Activated effector memory CD4-positive, alpha-beta T cell treated with Interleukin-2 at 50 U/mL for 16 hours (primary cell): ENCODE measurements at places on chromosomes 6 and 20.

DNA sequence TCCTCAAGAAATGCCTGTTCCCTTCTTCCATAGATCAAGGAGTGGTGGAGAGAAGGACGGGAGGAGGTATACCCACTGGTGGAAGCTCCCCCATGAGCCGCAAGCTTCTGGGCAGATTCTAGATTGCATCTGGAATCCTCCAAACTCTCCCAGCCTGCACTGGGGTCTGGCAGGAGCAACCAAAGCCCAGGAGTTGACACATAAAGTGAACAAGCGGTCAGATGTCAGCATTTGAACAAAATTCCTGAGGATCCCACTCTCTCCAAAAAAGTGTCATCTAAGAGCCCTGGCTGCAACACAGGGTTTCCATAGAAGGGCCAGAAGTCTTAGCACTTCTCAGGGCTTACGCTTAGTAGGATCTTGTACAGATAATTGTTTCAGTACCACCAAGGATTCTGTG, 88.2 kb downstream of the KCNB1 start:
- no peak for DNase-seq

GRCh38 chr6:34511915-34512737, 44.0 kb downstream of the SPDEF start:
- no peak for DNase-seq

GRCh38 chr20:11076434-11077105, 402.8 kb upstream of the JAG1 start:
- DNase-seq, result no peak

GRCh38 chr6:44974511-44974910, 353.6 kb upstream of the RUNX2 start:
- no peak for DNase-seq

DNA sequence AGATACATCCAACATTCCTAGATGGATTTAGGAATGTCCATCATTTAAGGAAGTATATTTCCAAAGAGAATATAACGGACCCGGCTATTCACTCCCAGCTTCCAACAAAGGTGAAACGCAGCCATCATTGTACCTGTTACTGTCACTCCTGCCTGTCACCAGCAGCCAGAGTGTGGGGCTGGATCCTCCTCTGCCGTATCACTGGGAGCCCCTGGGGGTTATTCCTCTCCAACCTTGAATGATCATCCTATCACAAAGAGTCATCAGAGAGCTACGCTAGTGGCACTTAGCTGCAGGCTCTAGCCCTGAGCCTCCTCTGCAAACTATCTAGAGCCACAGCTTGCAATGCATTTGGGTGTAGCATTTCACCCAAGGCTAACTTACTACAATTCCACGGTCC, 73.6 kb upstream of the NHSL1 start:
- DNase-seq, result no peak

- no peak for DNase-seq
Measured at GRCh38 chr20:8801686-8802085, 267.2 kb upstream of the PLCB4 start.

- no peak for DNase-seq
Measured at GRCh38 chr6:31690231-31691077, 9.6 kb upstream of the LY6G5C start.

GRCh38 chr6:10396785-10397184, 18.1 kb downstream of the TFAP2A start:
- DNase-seq, result no peak

DNA sequence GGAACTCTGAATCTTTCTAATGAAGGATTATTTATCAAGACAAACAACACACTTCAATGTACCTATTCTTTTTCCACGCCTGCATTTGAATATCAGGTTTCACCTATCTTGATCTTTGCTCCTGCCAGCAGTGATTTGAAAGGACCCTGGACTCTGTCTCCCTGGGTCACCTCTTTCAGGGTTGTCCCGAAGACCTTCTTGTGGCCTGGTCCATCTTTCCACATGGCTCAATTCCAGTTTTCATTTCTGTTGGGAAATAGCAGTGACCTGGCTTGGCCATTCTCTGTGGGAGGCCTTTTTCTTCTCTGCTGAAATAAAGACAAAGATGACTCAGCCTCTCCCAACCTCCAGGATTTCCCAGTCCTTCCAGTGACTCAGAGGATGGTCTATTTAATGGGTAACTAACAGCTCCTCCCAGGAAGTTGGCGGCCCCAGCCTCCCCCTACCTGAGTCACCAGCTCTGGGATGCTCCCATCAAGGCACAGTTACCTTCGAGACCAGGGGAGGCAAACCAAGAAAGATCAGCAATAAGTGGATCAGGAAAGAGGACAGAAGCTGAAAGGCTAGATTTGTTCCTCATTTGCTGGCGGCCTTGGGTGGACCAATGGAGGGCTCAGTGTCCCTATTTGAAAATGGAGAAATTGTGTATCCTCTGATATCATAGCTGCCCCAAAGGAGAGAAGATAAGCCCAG, 120.2 kb upstream of the RNF24 start:
- DNase-seq, result no peak

DNA sequence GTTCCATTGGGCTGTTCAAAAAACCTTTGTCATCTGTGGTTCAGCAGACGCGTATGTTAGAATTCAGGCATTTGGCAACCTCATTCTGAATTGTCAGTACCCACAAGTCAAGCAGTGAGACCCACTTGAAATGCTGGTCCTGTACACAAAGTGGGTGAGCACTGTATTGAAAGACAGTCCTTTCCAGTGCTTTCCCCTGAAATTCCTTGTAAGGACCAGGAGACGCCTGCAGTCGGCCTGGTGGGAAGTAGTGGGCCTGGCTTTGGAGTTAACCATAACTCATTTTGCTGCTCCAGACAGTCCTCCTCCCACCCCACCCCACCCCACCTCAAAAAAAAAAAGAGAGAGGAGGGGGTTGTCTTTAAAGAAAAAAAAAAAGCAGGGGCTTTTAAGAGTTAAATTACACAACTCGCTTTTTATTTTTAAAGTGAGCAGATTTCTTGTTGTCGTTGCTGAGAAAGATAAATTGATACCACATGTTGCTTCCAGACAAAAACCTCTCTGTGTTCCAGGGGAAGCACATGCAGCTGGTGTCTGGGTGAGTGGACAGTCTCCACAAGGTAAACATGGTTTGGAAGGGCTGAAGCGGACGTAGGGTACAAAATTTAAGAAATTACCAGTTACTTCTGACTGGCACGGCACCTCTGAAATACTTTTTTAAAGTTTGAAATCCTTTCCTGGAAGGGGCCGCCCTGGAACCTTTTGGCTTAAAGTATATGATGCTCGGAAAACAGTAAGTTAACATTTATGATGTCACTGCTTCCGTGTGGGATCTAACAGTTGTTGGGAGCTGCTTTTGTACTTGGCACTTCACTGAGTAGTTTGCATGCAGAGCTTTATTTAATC, 95.3 kb downstream of the FOXO3 start:
- no peak for DNase-seq

GRCh38 chr6:152240436-152240835, 396.7 kb downstream of the SYNE1 start:
- DNase-seq, result no peak

GRCh38 chr6:159790149-159790955, at the start of gene MRPL18:
Gene MRPL18, plus strand, starts transcription at chr6:159790467. Its CDS starts 121 bp downstream, at chr6:159790588.
- DNase-seq, result peak; percentile 81

DNA sequence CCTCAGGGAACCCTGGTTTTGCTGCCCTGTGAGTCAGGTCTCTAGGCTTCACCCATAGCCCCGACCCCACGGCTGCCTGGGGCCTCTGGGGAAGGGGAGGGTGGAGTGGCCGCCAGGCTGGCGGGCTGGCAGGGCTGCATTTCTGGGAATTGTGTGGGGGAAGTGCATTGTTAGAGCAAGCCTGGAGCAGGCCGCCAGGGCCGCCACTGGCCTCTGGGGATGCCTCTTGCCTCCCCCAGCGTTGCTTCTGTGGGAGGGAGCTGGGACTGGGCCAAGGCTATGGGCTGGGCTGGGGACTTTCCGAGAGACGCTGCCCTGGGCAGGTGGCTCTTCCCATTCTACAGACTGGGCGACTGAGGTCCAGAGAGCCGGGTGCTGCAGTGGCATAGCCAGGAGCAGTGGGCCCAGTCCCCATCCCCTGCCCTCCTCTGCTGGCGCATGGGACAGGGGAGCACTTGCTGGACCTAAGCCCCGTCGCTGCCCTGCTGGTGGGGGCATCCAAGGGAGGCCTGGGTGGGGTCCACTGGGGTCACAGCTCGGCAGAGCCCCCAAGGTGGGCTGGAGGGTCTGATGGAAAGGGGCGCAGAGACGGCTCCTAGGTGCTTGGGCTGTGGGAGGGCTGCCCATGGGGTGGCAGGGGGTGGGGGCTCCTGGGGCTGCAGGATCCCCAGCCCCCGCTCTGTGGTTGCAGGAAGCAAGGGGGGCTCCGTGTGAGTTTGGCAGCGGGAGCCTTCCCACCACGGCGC, 6.6 kb upstream of the SOX18 start:
- no peak for DNase-seq

GRCh38 chr6:17469006-17469832, 75.8 kb downstream of the CAP2 start:
- no peak for DNase-seq

- DNase-seq, result peak; percentile 15
Measured at GRCh38 chr6:44304282-44305199, 8.6 kb downstream of the AARS2 start.

DNA sequence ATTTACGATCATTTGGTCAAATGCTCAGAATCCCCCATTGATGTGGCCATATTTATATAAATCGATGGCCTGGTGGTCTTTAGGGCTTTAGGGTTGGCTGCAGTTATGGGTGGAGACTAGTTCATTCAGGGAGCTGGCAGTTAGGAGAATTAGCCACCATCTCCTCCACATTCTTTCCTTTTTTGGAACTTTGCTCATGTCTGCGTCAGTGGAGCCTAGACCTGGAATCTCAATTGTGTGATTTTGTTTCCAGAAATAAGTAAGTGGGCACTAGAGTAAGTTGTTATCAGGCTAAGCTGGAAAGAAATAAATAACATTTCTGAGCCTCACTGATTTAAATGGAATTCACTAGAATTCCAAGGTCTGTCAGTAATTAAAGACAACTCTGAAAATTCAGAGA, 29.0 kb upstream of the ELOVL5 start:
- no peak for DNase-seq

DNA sequence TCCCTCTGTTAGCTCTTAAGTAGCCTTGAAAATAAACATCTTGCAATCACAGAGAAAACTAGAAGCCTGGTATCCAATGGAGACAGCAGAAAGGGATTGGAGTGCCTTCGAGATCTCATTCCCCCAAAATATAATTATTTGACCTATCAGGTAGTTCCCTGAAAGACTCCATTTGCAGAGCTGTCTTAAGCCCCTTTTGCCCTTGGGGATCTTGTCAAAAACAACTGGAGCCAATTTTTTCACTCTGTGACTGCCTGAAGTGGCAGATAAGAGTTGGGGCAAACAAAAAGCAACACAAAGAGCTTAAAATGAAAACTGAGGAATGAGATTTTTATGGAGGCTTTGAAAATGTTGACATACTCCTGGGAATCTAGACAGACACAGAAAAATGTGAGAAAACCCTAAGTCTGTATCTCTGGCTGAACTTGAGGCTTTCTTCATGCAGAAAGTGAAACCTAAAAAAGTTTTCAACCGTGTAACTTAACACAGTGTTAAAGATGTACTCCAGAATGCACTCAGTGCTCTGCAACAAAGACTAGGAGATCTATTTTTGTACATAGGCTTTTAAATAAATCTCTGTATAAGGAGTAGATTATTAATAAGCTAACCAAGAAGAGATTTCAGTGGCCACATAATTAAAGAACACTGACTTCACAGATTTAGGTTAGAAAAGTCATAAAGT, 971.1 kb upstream of the MAN1A1 start:
- DNase-seq, result no peak

- no peak for DNase-seq
Measured at GRCh38 chr20:8144282-8145245, 12.5 kb downstream of the PLCB1 start.

DNA sequence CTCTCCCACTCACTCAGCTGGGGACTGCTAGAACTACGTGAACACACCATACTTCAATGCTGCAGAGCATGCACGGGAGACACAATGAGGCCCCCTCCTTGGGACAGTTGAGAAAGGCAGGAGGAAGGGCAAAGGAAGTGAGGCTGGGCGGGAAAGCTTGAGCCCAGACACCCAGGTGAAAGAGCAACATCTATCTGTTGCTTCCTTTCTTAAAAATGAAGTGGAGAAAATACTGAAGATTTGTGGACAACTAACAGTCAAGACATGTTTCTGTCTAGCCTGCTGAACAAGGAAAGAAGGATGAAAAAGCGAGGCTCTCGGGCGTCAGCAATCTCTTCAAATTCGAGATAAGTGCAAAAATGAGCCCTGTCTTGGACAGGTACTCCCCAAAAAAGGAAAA, 3.0 kb upstream of the NNAT start:
- DNase-seq, result no peak

GRCh38 chr6:170451762-170452651, 101.1 kb downstream of the PSMB1 start:
- no peak for DNase-seq

- DNase-seq, result no peak
Measured at GRCh38 chr20:52500157-52500556, 308.6 kb upstream of the ZFP64 start.

GRCh38 chr20:57995381-57995977, 233.0 kb downstream of the ANKRD60 start:
- no peak for DNase-seq

DNA sequence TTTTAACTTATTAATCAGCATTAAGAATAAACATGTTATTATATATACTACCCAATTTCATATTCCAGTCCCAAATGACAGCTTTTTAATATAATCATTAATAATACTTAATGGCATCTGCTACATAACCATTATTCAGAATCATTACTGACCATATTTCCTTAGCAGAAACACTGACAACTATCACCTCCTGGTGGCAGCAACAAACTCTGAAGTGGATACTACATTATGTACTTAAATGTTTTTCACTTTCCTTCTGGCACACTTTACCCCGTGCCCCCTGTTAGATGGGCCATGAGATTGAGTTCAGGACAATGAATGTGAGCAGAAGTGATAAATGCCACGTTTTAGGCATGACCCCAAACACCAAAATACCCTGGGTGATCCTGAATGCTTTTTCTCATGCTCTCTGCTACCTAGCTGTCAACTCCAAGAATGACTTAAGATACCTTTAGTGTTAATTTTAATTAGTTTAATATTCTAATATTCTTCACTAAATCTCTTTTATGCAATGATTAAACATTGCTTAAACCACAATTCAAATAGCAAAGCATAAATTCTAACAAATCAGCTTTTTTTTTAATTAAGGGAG, 77.1 kb downstream of the LMBRD1 start:
- no peak for DNase-seq

- no peak for DNase-seq
Measured at GRCh38 chr6:6975459-6976111, 132.2 kb upstream of the RREB1 start.

- no peak for DNase-seq
Measured at GRCh38 chr20:61316346-61316745, 64.3 kb downstream of the CDH4 start.
